ENCODE measurements at places on chromosomes 4 and X.

DNA sequence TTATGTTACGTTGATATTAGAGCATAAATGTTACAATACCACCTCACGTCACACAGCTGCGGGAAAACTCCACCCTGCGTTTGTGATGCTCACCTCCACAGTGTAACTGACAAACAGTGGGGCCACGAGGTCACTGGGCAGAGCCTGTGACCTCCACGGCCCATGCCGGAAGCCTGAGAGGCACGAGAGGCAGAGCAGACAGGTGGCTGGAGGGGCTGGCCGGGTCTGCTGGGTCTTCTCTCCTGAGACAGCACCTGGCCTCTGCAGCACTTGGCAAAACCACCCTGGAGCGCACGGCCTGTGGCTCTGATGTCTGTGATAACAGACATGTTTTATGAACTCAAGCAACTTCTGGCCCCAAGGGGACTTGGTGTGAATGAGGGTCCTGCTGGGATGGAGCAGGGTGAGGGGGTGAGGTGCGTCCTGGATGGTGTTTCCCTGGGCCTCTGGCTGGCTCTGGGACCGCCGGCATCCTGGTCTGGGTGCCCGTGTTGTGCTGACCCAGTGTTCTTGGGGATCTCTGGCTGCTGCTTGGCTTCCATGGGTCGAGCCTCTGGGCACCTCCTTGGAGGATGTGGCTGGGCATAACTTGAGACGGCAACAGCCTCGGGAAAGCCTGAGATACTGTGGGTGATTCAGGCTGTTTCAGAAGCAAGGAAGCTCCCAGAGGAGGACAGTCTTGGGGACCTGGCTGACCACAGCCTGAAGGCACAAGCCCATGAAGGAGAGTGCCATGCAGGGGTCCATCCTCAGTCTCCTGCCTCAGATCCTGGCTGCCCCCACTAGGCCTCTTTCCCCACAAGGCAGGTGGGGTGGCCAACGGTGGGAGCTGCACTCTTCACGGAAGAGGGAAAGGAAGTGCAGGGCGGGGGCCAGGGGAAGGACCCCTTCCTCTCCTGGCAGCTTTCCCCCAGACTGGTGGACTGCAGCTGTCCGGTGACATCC lies 19.7 kb downstream of the RNF212 start:
- DNase-seq = no peak

DNA sequence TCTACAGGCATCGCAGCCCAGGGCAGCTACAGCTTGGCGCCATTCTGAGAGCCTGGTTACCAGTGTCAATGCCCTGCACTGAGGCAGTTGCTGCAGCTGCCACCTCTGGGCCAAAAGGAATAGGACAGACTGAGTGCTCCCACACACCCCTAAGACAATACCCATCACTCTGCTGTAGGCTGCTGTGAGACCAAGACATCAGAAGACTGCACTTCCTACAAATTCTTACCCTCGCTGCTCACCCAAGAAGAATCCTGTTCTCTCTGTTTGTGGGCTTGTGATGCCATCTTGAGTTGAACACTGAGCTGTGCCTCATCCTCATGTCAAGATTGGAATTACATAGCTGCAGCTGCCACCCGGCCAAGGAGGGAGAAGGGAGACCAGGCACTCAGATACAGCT lies 1847.0 kb upstream of the PCDH10 start:
- DNase-seq = no peak

DNA sequence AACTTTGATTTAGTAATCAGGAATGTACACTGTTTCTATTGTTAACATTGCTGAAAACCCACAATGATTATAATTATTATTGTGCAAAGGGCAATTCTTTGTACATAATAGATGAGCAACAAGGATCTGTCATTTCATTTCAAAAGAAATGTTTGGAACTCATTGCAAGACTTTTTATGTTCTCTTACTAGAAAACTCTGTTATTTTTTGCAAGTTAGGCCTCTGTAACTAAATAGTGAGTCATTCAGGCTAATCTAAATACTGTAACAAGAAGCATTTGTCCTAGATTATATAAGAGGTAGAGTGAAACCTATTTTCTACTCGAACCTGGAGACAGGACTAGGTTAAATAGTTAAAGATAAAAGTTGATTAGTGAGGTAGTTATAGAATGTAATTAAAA lies 93.2 kb upstream of the FAM47B start:
- DNase-seq = no peak

DNA sequence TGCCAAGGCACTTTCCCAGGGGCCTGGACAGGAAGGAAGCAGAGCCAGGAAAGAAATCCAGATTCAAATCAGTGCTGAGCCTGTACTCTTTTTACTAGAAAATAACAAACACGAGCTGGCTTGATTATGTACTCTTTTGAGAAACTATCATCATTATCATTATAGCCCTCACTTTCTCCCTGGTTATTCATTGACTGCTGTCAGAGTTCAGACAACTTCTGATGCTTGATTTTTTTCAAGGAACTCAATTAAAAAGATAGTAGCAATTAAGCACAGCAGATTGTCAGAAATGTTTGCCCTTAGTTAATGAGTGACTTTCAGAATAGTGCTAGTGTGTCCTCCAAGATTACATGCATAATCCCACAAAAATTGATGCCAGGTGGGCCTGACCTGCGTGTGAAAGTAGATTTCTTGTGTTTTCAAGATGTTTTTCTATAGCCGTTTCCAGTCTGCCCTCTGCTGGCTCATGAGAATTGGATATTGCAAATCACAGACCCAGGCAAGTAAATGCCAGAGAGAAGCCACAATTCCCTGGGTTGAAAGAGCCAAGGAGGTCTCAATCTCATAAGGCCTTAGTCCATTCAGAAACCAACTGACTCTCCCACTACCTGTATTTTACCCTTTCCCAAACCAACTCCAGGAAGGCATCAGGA lies 14.3 kb upstream of the PNPLA4 start:
- no peak for DNase-seq

- DNase-seq = no peak
Measured at GRCh38 chr4:113732-114131, 10.6 kb upstream of the ZNF718 start.

GRCh38 chrX:122868631-122869030 lies 315.4 kb upstream of the GRIA3 start:
- no peak for DNase-seq

GRCh38 chr4:99366491-99366890 lies 13.9 kb upstream of the ADH1C start:
- no peak for DNase-seq

- no peak for DNase-seq
Measured at GRCh38 chrX:55006827-55007621, 6.9 kb downstream of the APEX2 start.

DNA sequence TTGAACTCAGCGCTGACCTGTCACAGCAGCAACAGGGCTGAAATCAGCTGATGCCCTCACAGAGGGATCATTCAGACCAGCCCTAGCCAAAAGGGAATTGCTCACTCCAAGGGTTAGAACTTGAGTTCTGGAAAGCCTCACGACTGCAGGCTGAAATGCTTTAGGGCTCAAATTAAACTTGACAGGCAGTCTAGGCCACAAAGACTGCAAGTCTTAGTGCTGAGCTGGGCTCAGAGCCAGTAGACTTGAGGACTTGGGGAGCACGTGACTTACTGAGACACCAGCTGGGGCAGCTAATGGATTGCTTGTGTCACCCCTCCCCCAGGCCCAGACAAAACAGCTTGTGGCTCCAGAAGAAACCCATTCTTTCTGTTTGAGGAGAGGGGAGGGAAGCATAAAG lies 119.0 kb upstream of the SLC6A14 start:
- DNase-seq = no peak

DNA sequence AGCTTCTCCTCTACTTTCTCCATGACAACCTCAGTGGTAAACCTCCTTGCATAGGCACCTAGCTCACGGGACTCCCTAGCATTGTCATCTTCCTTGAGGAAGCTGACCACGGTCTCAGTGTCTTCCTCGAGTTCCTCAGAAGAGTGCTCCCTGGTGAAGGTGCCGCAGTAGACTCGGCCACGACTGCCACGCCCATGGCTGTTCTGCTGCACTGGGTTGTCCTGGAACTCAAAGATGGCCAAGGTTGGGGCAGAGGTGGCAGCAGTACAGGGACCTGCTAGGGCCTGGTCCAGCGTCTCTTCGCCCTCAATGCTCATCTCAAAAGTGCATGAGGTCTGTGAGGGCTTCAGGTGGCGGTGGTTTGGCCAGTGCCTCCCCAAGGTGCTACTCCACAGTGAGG lies 147.9 kb upstream of the ARHGEF9 start:
- DNase-seq = no peak

DNA sequence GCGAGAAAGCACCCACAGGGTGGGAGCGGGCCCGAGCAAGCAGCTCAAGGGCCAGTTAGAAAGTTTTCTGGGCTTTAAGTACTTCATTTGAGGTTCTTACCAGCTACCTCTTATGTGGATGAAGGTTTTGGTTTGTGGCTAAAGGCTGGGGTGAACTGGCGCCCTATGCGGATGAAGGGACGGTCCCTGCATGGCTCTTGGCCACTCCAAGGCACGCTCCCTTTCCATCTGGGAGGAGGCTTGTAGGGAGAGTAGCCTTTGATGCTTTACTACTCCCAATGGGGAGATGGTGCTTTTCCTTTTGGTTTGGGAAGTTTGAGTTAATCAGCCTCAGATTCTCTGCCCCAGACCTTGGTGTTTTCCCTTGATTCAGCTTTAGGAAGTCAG lies 17.7 kb downstream of the MRFAP1 start:
- DNase-seq = no peak

- DNase-seq = no peak
Measured at GRCh38 chrX:77434962-77435361, 12.2 kb upstream of the FGF16 start.

GRCh38 chr4:154692304-154692818 lies 51.4 kb upstream of the LRAT start:
- no peak for DNase-seq

- DNase-seq = no peak
Measured at GRCh38 chrX:64580035-64580434, 184.8 kb upstream of the MTMR8 start.

GRCh38 chr4:15233264-15233597 lies 194.6 kb upstream of the C1QTNF7 start:
- no peak for DNase-seq

GRCh38 chr4:185238215-185238681 lies 28.9 kb downstream of the SNX25 start:
- no peak for DNase-seq

DNA sequence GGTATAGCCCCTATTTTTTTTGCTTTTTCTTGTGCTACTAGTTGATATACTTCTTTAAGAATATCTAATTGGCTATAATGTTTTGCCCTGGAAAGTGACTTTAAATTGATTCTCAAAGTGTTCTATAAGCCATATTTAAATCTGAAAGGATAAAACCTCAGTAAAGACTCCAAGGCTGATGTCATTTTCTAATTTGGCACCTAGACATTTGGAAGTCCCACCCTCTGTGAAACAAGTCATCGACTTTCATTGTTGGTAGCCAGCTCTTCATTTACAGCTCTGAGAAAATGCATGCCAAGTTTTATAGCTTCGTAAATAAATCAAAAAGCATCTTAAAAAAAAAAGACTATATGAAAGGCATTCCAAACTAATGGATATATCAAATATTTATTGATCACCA lies 18.0 kb upstream of the STAG2 start:
- no peak for DNase-seq

GRCh38 chr4:109969919-109970318 lies 57.2 kb downstream of the EGF start:
- DNase-seq = no peak

Data from bone marrow (tissue), 2 donors.